Tibial nerve (tissue), 4 donors: ENCODE measurements at places on chromosomes 16 and 17. TPM values are rescaled to one million over a fixed set of nuclear protein-coding genes. Genes with fewer than 3 reads are reported as not detected.
A peak's percentile ranks its signal among the peaks of the same experiment; 100 is the strongest.

GRCh38 chr17:48125829-48126531 is 18.4 kb downstream of the SNX11 start:
- no peak for DNase-seq
- no peak overlapping the region for H3K4me3 ChIP-seq
- no peak overlapping the region for H3K27ac ChIP-seq
- H3K4me1 ChIP-seq, result no peaks in the 10 kb centered on the region
- H3K27me3 ChIP-seq, result no peaks in the 10 kb centered on the region
- peaks cover 56% of the 10 kb centered on the region for H3K36me3 ChIP-seq

GRCh38 chr17:51056813-51057510 is 63.7 kb downstream of the SPAG9 start:
- H3K27me3 ChIP-seq, result no peaks in the 10 kb centered on the region
- H3K27ac ChIP-seq, result peak overlapping the region; percentile 78
- no peaks in the 10 kb centered on the region for H3K36me3 ChIP-seq
- H3K4me1 ChIP-seq, result peaks cover 32% of the 10 kb centered on the region

DNA sequence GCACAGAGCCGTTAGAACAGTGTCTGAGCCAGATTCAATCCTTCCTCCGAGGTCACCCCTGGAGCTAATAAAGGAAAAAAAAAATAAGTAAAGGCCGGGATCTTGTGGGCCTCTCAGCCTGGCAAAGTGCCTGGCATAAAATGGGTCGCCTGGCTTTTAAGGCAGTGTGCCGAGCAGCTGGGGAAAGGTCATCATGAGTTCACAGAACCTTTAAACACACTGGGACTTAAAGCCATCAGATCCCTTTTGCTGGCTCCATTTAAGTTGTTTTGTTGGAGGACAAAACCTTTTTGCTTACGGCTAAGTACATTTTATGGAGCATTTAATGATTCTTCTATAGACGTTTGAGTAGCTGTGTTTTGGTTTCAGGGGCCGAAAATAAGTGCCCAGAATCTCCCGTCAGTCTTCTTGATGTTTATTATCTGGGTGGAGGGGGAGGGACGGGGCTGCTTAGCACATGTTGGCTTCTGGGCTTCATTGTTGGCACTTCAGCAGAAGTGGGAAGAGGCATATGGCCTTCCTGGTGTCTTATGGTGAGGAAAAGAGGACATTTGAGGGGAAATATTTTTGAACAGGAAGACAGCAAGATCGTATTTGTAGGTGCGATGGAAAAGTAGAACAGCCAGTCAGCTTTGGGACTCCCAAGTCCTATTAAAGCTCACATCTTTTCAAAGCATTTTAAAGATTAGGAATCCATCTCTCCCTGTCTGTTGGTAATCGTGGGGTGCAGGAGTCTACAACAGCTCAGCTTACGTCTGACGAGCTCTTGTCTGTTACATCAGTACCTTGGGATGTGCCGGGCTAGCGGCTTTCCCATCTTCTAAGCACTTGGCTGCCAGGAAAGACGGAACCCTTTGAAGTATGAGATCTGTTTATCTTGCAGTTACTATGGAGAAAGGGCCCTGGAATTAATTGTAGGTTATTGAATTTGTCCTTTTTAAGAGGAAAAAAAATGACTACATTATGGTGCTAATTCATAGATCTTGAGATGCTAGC is 31.1 kb downstream of the RBFOX1 start:
- H3K27ac ChIP-seq, result no peak overlapping the region
- no peaks in the 10 kb centered on the region for H3K27me3 ChIP-seq
- DNase-seq, result no peak
- no peaks in the 10 kb centered on the region for H3K4me1 ChIP-seq
- H3K36me3 ChIP-seq, result no peaks in the 10 kb centered on the region

GRCh38 chr17:9672691-9673090 is 27.4 kb downstream of the USP43 start:
- no peak overlapping the region for H3K27ac ChIP-seq
- no peak overlapping the region for H3K4me3 ChIP-seq
- no peaks in the 10 kb centered on the region for H3K4me1 ChIP-seq
- no peaks in the 10 kb centered on the region for H3K36me3 ChIP-seq
- H3K27me3 ChIP-seq, result no peaks in the 10 kb centered on the region
- no peak for DNase-seq

GRCh38 chr17:75909812-75910274 is 5.2 kb upstream of the MRPL38 start:
- DNase-seq, result no peak
- H3K4me1 ChIP-seq, result no peaks in the 10 kb centered on the region
- H3K4me3 ChIP-seq, result no peak overlapping the region
- peaks cover 32% of the 10 kb centered on the region for H3K36me3 ChIP-seq
- H3K27ac ChIP-seq, result no peak overlapping the region

SSTR5 gene
- total RNA-seq, result not detected
